Neural progenitor cell (in vitro differentiated cells): ENCODE measurements at places on chromosomes 12 and 14.

DNA sequence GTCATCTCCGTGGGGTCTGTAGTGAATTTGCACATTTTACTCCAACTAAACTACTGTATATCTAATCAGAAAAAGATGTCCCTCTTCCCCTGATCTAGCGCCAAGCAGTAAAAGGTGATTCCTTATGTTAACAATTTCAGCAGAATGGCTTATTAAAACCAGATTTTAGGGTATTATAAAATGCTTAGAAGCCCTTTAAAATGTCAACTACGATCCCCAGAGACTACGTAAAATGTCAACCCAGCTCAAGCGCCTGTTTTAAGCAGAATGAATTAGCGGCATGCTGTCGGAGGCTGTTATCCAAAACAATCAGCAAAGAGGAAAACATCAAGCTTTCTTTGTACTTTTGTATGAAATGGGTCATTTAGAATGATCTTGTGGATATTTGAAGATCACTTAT, 408.9 kb downstream of the SOX5 start:
- no peak for DNase-seq

- DNase-seq = peak; percentile 25
Measured at GRCh38 chr12:60501124-60501729, 905.4 kb downstream of the SLC16A7 start.

DNA sequence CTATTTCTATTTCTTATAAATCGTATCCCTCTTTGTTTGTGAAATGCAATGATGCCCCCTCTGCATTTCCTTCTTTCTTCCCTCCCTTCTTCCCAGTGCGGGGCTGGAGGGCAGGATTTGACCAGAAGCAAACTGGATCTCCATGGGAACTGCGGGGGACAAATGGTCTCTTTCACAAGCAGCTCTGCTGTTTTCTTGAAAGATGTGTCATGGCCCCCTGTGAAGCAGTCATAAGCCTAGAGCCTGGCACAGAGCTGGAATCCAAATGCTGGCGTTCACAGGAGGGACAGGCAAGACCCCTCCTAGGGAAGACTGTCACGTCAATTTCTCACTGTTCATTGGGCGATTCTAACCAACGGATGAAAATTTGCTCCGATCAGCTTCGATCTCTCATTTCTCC, 203.5 kb upstream of the NOS1 start:
- peak; percentile 64 for DNase-seq

GRCh38 chr12:28355161-28355560, 164.9 kb downstream of the CCDC91 start:
- DNase-seq = no peak

- no peak for DNase-seq
Measured at GRCh38 chr14:60102389-60102788, 10.7 kb downstream of the PCNX4 start.

DNA sequence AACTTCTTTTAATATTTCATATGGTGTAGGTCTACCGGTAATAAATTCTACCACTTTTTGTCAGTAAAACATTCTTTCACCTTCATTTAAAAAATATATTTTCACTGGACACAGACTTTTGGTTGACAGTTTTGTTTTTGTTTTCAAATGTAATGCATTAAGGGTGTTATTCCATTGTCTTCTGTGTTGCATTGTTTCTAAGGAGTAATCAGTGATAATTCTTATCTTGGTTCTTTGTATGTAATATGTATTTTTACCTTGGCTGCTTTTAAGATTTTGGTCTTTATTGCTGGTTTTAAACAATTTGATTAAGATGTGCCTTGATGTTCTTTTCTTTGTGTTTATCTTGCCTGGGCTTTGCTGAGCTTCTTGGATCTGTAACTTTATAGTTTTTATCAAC, 4.1 kb downstream of the MAP1LC3B2 start:
- DNase-seq = no peak

GRCh38 chr12:132600048-132601032, 10.0 kb downstream of the LRCOL1 start:
- DNase-seq = peak; percentile 89

GRCh38 chr12:108099778-108100489, 29.2 kb upstream of the WSCD2 start:
- no peak for DNase-seq

DNA sequence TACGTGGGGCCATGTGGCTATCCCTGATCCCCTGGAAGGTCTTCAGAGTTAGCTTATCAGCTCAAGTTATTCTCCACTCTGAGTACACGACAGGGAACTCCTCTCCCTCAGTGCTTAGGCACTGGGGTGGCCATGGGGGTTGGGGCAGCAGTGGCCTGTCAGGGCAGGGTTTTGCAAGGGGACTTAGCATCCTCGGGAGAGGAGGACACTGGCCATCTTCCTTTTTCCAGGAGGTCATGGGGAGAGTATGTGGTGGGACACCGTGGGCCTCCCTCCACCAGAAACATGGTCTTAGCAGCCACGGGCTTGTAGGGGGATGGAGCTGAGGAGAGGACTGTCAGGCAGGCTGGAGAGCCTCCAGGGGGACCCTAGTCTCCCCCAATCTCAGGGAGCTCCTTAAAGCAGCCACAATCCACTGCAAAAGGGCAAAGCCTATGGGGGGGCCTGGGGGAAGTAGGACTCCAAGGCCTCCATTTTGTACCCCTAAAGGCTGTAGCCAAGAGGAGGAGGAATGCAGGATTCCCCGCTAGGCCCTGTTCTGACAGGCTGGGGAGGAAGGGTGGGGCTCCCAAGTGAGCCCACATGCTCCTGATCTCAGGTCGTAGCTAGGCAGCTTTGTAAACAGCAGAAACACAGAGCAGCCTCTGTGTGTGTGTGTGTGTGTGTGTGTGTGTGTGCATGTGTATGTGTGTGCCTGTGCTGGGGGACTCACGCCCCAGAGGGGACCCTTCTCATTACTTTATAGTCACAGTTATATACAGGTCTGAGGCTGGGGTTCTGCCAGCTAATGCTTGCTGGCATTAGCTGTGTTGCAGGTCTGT, 36.6 kb downstream of the KRT80 start:
- DNase-seq = no peak

GRCh38 chr12:127113945-127114344, 1153.0 kb upstream of the TMEM132C start:
- peak; percentile 28 for DNase-seq

DNA sequence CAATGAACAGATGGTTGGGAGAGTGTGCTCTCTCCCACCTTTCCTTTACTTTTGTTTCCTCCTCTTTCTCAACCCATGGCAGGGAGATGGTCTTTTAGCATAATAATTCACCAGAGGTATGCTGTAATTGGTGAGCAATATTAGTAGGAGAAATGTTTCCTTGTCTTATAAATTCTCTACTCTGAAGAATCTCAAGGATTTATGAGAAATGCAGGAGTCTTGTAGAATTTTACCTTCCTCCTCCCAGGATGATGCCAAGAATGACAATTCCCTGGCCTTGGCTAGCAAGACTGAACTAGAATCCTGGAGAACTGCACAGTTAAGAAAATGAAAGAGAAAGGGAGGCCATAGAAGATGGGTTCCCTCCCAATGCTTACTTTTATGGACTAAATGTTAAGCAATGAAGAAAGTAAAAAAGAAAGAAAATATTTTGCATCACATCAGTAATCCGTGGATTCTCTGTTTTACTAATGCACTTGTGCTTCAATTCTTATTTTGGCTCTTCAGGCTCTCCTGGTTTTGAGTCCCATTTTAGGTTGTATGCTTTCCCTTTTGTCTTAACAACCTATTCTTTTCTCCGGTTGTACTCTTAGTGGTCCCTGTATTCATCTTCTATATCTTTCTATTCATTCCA, 192.9 kb upstream of the GARIN6 start:
- no peak for DNase-seq

- DNase-seq = no peak
Measured at GRCh38 chr12:72268386-72268785, 3.8 kb upstream of the TRHDE start.

DNA sequence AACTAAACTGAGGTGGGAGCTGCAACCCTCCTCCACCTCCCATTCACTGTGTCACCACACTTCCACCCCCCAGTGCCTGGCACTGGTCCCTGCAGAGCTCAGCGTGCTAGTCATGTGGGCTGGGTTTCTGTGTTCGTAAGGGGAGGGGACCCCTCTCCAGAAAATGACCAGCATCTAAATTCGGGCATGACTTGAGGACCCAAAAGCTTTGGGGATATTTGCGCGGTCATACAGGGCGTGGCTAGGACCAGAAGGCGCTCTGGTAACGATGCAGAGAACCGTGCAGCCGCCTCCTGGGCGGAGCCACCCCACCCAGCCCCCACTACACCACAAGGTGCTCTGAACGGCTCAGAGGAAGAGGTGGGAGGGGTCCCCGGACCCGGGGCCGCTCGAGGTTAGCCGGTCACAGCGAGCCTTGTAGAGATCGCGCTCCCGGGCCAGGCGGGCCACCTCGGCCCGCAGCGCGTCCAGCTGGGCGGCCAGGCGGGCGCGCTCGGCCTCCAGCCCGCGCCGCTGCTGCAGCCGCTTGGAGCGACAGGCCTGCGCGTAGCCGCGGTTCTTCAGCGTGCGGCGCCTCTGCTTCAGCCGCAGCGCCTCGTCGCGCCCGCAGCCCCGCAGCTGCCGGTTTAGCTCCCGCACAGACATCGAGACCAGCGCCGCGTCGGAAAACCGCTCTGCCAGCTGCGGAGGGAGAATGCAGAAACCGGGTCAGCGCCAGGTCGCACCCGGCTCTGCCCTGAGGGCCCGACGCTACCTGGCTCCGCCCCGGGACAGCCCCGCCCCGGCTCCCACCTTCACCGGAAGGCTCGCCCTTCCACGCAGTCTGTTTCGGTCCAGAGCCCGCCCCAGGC, 9.8 kb downstream of the CPNE6 start:
- peak; percentile 78 for DNase-seq

GRCh38 chr12:80763874-80764273, 47.2 kb downstream of the MYF5 start:
- peak; percentile 74 for DNase-seq

DNA sequence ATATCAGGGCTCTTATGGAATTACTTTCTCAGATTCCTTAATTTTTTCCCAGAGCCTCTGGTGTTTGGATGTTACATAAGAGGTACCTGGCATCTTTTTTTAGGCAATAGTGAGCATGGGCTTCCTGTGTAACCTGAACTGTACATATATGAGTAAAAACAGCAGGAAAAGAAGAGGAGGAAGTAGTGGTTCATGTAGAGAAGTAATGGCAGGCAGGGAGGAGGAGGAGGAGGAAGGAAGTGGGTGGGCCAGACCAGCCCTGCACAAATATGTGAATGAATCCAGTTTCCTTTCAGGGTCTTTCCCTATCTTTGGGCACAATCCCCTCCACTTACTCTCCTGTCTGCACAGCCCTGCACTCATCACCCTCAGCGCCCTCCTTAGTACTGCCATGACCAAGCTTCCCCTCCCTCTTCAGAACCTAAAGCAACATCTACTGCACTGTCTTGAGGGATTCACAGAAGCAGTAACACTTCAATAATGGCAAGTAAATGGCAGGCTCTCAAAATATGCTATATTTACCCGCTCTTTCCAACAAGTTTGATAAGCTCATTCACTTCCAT, 40.9 kb upstream of the GSG1 start:
- DNase-seq = no peak

GRCh38 chr12:95088379-95088778, 15.0 kb upstream of the NR2C1 start:
- no peak for DNase-seq

DNA sequence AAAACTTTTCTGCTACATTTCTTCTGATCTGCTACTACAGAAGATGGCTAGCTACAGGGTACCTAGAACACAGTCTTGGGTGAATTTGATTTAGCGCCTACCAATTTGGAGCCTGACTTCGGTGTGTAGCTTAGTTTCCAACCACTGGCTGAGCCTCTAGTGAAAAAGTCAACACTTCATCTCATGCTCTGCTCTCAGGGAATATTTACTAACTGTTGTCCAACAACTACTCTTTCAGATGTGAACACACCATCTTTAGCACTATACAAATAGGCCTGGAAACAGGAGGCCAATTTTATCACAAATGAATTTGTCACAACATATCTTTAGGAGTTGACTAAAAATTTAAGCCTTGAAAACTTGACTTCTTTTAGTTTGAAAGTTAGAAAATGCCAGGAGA, 167.9 kb downstream of the NELL2 start:
- DNase-seq = no peak

GRCh38 chr12:129467726-129468125, 436.1 kb downstream of the TMEM132D start:
- DNase-seq = peak; percentile 21

GRCh38 chr12:122861587-122861970, 26.3 kb downstream of the HIP1R start:
- no peak for DNase-seq

DNA sequence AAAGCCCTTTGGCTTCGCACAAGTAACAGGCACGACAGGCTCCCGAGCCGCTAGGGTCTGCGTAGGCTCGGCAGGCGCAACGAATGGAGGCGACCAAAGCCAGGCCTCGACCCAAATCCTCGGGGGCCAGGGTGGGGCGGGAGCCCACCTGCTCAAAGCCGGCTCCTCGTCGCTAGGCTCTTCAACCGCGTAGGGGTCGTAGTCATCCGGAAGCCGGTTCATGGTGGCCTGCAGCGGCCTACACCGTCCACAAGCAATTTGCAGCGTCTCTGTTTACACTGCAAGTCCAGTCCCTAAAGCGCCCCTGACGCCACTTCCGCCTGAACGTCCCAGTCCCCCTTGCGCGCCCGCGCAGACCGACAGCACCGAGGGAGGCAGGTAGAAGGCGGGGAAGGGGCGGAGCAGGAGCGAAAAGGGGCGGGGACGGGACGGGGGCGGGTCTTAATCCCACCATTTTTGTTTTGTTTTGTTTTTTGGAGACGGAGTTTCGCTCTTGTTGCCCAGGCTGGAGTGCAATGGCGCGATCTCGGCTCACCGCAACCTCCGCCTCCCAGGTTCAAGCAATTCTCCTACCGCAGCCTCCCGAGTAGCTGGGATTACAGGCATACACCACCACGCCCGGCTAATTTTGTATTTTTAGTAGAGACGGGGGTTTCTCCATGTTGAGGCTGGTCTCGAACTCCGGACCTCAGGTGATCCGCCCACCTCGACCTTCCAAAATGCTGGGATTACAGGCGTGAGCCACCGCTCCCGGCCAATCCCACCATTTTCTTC, at the start of gene EAPP:
TSS of gene EAPP (minus strand) at position 295 of the 774 bp plus-strand sequence. CDS start at position 222, 73 bp downstream.
- peak; percentile 98 for DNase-seq

- no peak for DNase-seq
Measured at GRCh38 chr14:99413911-99414310, 66.7 kb downstream of the SETD3 start.

DNA sequence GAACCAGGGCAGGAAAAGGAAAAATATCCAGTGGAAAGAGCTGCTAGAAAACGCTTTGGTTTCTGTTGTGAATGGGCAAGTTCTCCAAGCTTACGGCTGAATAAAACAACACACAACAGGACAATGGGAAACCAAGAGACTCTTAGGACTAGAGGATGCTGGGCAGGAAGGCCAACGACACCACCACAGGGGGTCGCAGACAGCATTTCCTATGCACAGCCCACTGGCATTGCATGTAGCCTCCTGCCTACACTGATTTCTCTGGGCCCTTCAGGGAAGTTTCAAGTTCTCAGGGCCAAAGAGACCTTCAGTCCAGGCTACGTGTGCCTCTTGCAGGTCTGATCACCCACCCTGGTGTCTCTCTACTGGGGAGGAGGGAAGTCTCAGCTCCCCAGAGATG, 108.0 kb downstream of the RIMBP2 start:
- peak; percentile 17 for DNase-seq

DNA sequence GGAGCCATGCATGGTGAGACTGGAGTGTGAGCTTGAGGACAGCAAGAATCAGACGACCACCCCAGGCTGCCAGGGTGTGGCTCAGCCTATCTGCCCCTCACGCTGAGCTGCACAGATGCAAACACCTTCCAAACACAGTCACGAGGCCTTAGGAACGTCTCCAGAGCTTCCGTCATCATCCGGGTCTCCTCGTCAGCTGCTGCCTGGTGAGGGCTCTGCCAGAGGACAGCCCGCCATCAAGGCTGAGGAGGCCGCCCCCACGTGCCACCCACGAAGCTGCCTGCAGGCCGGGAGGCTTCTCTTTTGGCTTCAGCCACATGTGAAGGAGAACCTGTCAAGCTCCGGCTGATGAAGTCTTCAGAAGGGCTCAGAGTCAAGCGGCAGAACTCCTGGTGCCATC, 13.4 kb downstream of the DDX51 start:
- DNase-seq = no peak
